LNCaP clone FGC (cell line): ENCODE measurements at places on chromosomes 12 and 14.
A peak's percentile ranks its signal among the peaks of the same experiment; 100 is the strongest.

DNA sequence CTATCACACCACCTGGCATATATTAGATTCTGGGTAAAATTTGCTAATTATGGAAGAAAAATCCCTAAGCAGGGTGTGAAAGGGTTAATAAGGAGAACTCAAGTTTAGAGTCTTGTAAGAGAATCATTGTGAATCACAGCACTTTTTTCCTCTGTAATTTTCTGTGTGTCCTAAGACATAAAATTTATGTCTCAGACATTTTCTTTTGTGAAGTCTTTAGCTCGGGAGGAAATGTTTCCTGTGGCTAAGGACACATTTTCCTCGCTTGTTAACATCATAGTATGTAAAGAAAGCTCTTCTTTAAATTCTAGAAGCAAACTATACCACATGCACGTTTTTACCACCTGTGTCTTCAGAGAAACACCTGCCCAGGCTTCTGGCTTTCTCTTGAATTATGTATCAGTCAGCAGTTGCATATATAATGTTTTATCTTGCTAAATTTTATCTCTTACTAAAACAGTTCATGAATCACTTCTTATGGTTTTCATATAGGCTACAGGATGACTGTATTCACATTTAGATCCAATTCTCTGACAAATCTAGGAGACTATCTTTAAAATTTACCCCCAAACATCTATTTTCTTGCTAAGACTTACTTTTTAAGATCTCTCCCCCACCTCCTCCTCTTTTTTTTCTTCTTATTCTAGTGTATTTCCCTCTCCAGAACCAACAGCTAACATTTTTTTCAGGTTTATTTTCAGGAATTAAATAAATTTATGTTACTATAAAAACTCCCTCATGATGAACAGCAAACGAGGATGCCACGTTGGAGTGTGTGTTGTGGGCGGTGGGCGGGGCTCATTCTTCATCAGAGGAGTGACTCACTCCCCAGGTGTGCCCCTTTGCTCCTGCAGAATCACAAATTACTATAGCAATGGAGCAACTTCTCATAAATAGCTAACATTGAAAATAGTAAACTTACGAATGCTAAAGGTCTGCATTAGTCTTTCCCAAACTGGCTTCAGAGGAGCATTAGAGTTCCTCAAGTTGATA lies 11.6 kb upstream of the CSRP2 start:
- no peak for DNase-seq

GRCh38 chr12:1836241-1836803 lies 16.0 kb downstream of the LRTM2 start:
- no peak for DNase-seq

GRCh38 chr12:43501703-43502102 lies 50.3 kb downstream of the ADAMTS20 start:
- no peak for DNase-seq

GRCh38 chr12:31853520-31853919 lies 105.7 kb upstream of the RESF1 start:
- no peak for DNase-seq

DNA sequence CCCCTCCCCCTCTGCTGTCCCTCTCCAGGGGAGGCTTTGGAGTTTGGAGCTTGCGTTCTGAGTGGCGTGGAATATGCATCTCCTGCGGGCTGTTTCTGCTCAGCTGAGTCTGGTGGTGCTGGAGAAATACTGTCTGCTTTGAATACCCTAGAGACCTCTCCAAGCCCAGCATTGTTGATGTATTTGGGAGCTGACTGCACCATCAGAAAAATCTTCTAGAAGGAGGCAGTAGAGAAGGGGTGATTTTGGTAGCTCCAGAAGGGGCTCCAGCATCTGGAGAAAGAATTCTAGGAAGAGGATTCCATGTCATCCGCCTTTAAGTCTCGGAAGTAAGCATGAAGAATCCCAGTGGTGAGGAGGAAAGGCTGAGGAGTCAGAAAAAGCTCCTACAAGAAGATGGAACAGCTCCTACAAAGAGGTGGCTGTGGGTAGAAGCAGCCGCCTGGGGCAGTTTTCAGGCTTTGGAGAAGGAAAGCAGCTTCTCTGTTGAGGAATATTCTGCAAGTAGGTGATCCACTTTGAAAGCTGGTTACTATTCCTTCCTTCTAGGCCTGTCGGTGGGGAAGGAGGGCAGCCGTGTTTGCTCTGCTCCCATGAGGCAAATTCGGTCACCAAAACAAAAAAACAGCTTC lies 9.7 kb downstream of the MLXIP start:
- no peak for DNase-seq

GRCh38 chr12:41627476-41627875 lies 439.4 kb downstream of the PDZRN4 start:
- DNase-seq = no peak

DNA sequence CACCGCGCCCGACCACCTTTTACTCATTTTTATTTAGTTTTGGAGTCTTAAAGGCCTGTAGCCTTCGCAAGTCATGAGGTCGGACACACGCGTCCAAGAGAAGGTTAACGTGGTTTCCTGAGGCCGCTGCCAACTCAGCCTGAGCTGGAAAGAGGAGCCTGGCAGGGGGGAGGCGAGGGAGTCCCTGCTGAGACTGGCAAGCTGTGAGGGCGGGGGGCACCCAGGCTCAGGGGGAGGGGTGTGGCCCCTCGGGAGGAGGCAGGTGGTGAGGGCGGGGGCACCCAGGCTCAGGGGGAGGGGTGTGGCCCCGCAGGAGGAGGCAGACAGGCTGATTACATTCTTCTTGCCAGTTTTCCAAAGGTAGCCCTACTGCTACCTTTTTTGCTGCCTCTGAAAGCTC lies 143.2 kb downstream of the PIWIL1 start:
- no peak for DNase-seq

DNA sequence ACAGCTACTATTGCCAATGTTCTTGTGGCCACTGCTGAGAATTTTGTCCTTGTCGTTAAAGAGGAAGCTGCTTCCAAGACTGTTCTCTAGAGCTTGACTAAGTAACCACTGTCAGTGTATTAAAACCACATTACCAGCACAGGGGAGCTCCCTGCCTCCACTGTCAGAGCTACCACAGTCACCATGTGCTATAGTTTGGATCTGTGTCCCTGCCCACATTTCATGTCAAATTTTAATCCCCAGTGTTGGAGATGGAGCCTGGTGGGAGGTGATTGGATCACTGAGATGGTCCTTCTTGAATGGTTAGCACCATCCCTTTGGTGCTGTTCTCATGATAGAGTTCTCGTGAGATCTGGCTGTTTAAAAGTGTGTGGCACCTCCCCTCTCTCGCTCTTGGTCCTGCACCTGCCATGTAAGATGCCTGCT lies 23.2 kb upstream of the RAP1B start:
- no peak for DNase-seq

GRCh38 chr14:90062127-90062794 lies 467 bp downstream of the KCNK13 start:
- no peak for DNase-seq

- DNase-seq = no peak
Measured at GRCh38 chr12:58870595-58870994, 49.7 kb downstream of the LRIG3 start.

- DNase-seq = peak; percentile 72
Measured at GRCh38 chr12:53252349-53252916, 15.7 kb upstream of the ESPL1 start.

DNA sequence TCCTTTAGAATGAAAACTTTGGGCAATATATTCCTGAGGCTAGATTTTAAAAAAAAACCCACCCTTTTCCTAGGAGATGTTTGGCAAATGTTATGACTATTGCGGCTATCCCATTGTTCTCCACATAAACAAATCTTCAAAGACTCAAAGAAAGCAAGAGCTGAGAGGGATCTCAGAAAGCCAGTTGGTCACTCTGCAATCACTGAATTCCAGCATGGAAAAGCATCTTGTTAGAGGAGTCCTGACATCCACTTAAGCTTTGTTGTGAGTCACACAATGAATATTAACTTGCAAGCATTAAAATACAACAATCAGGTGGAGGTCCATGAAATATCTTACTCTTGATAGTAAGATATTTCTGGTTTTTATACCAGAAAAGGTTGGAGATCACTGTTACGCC lies 11.0 kb upstream of the PTPRB start:
- no peak for DNase-seq

DNA sequence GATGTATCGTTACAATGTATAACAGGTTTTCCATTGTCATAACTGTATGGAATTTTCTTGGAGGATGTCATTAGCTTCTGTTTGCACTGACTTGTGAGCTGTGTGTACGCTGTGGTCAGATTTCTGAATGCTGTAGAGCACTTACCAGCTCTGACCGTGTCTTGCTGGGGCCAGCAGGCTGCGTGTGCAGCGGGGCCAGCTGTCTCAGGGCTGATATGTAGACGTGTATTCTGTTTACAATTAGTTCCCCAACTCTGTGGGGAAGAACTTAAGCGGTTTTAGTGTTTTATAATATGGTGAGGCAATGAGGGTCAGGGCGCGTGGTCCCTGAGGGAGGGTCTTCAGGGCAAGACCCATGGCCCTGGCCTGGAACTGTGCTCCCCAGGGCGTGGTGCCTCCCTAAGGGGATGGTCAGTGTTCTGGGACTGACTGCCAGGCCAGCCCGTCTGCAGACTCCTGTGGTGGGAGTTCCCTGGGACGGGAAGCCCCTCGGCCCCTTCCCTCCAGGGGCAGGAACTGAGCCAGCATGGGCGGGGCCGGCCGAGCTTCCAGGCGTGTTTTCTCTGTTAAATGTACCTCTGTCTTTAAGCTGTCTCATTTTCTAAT lies 18.7 kb downstream of the XRCC3 start:
- DNase-seq = no peak

- DNase-seq = no peak
Measured at GRCh38 chr14:73221945-73222344, 15.4 kb upstream of the PAPLN start.

DNA sequence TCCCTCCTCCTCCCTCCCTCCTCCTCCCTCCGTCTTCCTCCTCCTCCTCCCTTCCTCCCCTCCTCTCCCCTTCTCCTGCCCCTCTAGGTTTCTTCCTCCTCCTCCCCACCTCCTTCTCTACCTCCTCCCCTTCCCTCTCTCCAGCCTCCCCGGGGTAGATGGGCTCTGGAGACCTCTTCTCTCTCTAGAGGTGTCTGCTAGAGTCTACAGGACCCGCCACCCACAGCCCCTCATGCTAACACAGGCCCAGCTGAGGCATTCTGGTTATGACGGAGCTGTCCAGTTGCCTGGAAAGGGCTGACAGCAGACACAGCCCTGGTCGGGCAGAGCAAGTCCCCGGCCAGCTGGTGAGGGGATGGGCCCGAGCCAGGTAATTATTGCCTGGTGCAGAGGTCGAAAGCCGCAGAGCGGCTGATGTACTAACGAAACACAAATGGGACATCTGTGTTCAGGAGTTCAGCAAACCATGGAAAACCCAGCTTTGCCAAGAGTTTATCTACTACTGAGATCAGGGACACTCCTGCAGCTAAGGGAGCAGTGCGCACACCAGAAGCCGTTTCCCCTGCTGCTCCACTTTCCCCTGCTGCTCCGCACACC lies 96.2 kb downstream of the PAPOLA start:
- DNase-seq = no peak

GRCh38 chr14:57559576-57559975 lies 65.9 kb upstream of the CCDC198 start:
- DNase-seq = no peak

DNA sequence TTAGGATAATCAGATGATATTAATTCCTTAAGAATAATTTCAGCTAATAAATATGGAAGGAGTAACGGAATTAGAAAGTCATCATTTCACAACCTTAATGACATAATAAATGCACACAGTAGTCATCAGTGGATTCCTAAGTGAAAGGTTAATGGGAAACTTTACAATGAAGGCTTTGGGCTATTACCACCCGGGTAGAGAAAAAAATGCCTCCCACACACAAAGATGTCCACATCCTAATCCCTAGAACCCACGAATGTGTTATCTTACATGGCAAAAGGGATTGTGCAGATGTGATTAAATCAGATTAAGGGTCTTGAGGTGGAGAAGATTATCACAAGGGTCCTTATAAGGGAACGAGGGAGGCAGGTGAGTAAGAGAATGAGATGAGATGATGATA lies 5.6 kb downstream of the TMED10 start:
- no peak for DNase-seq

- DNase-seq = no peak
Measured at GRCh38 chr12:53120685-53121525, 17.6 kb downstream of the SOAT2 start.

GRCh38 chr12:68391937-68392336 lies 59.8 kb upstream of the MDM1 start:
- no peak for DNase-seq

DNA sequence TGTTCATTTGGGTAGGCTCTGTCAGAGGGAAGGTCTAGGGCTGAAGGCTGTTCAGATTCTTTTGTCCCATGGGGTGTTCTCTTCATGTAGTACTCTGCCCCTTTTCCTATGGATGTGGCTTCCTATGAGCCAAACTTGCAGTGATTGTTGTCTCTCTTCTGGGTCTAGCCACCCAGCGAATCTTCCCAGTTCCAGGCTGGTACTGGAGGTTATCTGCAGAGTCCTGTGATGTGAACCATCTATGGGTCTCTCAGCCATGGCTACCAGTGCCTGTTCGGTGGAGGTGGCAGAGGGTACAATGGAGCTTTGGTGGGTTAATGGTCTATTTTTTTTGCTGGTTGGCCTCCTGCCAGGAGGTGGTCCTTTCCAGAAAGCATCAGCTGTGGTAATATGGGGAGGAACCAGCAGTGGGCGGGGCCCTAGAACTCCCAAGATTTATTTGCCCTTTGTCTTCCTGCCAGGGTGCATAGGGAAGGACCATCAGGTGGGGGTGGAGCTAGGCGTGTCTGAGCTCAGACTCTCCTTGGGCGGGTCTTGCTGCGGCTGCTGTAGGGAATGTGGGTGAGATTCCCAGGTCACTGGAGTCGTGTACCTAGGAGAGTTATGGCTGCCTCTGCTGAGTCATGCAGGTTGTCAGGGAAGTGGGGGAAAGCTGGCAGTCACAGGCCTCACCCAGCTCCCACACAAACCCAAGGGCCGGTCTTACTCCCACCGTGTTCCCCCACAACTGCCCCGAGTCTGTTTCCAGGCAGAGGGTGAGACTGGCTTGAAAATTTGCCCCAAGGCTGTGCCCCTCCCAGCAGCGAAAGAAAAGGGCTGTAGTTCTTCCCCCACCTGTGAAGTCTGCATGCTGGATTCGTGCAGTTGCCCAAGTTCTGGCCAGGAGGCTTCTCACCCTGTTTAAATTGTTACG lies 17.5 kb downstream of the MTRFR start:
- DNase-seq = peak; percentile 86

GRCh38 chr12:91422811-91423692 lies 240.4 kb upstream of the DCN start:
- DNase-seq = no peak

GRCh38 chr12:6206327-6206726 lies 6.1 kb downstream of the CD9 start:
- DNase-seq = no peak

DNA sequence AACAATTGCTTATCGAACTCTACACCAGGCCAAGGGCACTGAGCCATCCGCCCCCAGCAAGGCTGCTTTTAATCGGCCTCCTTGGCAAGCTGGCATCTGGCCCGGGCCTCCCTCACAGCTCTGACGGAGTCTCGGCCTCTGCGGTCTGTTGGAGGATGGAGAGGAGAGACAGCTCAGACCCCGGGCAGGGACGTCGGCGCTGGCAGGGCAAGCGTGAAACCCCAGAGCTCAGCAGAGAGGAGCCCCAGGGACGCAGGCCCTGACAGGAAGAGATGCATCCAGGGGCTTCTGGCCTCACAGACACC lies 17.5 kb downstream of the CAMKK2 start:
- no peak for DNase-seq
